Right renal cortex interstitium (tissue), 3 donors: ENCODE measurements at places on chromosomes 4 and X.

- DNase-seq = no peak
Measured at GRCh38 chr4:145882604-145883003, 56.0 kb downstream of the ZNF827 start.

GRCh38 chr4:11470438-11471045 lies 41.8 kb upstream of the HS3ST1 start:
- DNase-seq = no peak

GRCh38 chrX:65598559-65599147 lies 64.1 kb upstream of the LAS1L start:
- no peak for DNase-seq

DNA sequence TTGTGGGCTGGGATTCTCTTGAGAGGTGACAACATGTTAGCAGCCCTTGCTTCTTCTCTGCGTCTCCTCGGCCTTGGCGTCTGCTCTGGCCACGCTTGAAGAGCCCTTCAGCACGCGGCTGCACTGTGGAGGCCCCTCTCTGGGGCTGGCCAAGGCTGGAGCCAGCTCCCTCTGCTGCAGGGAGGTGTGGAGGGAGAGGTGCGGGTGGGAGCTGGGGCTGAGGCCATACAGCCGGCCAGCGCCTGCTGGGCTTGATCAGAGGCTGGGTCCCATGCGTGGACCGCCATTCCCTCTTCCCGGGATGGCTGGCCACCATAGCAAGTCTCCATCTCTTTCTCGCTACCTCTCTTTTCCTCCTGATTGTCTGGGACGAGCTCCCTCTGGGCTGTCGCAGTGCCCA lies 539.0 kb downstream of the PCDH7 start:
- no peak for DNase-seq

- no peak for DNase-seq
Measured at GRCh38 chrX:10350981-10351380, 194.2 kb downstream of the CLCN4 start.

DNA sequence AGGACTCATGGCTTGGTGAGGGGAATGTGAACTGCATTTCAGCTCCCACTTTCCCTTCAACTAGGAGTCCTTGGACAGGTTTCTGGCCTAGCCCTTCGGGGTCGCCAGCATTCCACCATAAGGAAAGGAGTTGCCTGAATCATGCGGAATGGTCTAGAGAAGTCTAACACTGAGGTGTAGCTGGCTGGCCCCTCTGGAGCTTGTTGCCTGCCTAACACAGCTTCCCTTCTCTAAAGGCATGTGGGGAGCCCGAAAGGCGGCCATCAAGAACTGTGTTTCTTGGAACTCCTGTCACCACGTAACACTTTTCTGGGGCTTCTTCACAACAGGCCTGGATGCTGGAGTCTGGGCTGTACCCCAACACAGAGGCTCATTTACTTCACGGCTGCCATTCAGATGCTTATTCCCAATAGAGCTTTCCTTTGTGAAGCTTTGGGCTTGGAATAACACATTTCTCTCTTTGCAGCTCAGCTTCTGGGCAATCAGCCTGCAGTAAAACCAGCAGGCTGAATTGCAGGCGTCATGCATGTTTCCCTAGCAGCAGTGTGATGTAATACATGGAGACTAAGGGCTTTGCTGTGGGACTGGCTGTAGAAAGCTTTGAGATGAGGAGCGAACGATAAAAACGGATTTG lies 5.4 kb downstream of the GABRQ start:
- no peak for DNase-seq

DNA sequence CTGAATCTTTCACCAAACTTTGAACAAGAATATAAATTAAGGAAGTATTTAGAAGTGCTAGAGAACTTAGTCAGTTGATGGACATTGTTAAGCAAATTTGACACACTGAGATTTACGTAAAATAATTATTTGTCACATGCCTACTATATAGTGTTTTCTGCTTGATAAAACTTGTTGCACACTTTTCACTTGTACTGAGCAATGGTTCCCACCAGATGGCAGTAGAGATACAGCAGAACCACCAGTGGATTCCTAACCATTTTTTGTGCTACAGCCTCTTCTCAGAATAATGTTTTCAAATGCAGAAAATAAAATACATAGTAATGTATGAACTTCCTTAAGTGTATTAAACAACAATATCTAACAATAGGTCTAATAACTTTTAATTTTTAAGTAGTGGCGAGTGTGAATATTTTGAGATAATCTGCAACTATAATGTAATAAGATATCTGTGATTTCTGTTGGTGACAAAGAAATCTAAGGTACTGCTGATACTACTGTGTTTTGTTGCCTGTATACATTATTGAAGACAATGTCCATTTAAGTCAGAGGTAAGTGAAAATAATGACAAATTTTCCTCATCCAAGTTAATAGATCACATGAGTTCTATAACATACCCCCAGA lies 81.2 kb downstream of the APOOL start:
- DNase-seq = peak; percentile 1

DNA sequence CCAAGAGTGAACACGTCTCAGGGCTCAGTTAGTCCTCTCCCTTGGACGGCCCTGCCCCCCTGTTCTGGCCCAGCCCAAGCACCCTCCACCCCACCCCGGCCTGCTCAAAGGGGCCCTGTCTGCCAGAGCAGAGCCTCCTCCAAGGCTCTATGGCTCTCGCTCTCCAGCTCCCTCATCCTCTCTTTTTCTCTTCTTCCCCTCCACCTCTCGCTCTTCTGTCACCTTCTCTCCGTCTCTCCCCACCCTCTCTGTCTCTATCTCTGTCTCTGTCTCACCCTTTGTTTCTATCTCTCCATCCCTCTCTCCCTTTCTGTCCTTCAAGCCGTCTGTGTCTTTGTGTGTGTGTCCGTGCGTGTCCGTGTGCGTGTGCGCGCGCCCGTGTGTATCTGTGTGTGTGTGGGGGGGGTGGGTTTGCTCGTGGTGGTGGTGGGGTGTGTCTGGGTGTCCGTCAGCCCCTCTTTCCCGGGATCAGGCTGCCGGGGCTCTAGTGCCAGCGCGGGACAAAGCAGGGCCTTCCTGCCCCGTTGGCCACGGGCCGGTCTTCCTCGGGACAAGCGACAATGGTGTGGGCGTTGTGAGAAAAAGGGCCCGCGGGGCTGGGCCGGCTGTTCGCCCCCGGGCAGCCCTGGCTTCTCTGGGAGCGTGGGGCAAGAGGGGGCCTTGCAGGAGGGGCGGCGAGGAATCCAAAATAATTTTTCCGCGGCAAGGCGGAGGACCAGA lies 8.7 kb downstream of the FRG2 start:
- DNase-seq = no peak

DNA sequence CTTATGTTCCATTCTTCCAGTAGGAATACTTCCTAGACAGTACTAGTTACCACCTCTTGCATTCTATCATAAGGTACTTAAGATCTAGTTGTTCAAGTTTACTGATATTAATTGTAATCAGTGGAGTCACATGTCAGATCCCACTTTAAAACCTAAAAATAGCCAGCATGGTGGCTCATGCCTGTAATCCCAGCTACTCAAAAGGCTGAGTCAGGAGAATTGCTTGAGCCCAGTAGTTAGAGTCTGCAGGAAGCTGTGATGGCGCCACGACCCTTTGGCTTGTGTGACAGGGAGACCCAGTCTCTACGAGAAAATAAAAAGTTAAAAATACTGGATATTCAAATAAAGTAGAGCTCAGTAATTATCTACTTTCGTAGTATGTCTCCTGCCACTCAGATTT lies 57.7 kb downstream of the MAD2L1 start:
- DNase-seq = no peak

- DNase-seq = no peak
Measured at GRCh38 chr4:114017120-114017917, 37.9 kb upstream of the ARSJ start.

DNA sequence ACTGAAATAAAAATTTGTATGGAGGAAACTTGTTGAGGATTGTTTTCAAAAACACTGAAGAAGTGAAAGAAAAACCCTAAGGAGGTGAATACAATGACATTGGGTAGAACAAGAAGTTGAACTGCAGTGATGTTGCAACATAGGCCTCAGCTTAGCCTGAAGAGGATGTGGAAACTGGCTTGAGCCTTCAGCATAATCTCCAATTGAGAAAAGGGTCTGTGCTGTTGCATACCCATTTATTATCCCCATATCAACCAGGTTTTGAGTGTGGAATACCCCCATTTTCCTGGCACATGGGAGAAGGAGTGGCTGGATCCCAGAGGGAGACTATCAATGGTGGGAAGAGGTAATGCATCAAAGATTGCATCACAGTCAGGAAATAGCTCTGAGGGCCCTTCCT lies 695.0 kb upstream of the HS3ST1 start:
- DNase-seq = no peak

- DNase-seq = no peak
Measured at GRCh38 chr4:185217408-185217975, 8.1 kb downstream of the SNX25 start.

GRCh38 chr4:165873298-165874071 lies 448 bp downstream of the TLL1 start:
- DNase-seq = no peak

GRCh38 chr4:118260309-118260708 lies 92.5 kb downstream of the PRSS12 start:
- DNase-seq = no peak

GRCh38 chr4:107751670-107752069 lies 31.6 kb upstream of the PAPSS1 start:
- DNase-seq = no peak

GRCh38 chrX:42229533-42229932 lies 306.2 kb upstream of the CASK start:
- DNase-seq = no peak

DNA sequence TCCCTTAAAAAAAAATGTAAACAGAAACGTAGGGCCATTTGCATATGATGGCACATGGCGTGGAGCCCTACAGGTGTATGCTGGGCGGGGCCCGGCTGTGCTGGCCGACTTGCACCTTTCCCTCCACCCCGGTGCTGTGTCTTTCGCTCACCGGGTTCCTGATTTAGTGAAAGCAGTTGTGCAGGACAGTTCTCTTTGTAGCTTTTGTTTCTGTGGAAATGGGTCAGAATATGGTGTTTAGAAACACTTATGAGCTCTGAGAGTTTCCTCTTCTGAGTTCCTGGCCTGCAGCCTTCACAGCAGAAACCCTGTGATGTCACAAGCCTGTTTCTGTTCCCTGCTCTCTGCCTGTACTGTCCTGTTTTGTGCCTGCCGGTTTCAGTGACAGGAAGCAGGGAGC lies 22.5 kb upstream of the MSANTD1 start:
- no peak for DNase-seq

DNA sequence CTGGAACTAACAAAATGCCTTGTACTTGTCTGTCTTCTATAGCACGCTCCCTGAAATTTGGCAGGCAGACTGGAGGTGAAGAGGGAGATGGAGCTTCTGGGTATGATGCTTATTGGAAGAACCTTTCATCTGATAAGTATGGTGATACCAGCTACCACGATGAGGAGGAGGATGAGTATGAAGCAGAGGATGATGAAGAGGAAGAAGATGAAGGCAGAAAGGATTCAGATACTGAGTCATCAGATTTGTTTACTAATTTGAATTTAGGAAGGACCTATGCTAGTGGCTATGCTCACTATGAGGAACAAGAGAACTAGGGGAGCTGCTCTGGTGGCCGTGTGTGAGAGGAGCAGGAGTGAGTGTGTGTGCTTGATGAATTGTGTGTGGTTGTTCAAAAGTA lies 13.0 kb downstream of the ZNF330 start:
- DNase-seq = no peak

- no peak for DNase-seq
Measured at GRCh38 chr4:40454816-40455215, 119.7 kb downstream of the CHRNA9 start.

- DNase-seq = no peak
Measured at GRCh38 chr4:15376594-15376993, 51.2 kb upstream of the C1QTNF7 start.

GRCh38 chr4:13309751-13310150 lies 174.4 kb downstream of the RAB28 start:
- DNase-seq = no peak

DNA sequence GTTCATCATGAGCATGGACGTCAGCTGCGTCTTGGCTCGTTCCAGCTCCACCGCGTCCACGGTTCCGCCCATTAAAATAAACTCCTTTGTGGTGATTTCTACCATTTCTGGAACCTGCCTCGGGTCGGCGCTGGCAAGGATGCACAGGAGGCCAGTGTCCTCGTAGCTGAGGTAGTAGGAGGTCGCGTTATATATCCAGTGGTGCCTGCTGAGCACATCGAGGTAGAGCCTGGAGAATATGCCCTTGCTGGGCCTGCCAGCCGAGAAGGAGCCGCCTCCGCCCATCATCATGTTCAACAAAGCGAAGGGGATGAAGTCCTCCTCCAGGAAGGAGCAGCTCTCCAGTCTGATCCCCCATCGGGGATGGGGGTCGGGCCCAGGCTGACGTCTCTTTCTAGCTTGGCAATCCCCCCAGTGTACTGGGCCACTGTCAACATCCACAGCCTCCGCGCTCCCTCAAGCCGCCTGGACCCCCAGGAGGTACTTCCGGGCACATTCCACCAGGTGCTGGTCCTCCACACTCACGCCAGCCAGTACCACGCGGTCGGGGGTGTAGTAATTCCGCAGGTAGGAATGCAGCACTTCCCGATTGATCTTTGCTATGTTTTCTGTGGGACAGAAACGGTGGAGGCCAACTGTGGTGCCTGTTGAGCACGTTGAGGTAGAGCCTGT lies 120.9 kb upstream of the GRID2 start:
- DNase-seq = no peak

DNA sequence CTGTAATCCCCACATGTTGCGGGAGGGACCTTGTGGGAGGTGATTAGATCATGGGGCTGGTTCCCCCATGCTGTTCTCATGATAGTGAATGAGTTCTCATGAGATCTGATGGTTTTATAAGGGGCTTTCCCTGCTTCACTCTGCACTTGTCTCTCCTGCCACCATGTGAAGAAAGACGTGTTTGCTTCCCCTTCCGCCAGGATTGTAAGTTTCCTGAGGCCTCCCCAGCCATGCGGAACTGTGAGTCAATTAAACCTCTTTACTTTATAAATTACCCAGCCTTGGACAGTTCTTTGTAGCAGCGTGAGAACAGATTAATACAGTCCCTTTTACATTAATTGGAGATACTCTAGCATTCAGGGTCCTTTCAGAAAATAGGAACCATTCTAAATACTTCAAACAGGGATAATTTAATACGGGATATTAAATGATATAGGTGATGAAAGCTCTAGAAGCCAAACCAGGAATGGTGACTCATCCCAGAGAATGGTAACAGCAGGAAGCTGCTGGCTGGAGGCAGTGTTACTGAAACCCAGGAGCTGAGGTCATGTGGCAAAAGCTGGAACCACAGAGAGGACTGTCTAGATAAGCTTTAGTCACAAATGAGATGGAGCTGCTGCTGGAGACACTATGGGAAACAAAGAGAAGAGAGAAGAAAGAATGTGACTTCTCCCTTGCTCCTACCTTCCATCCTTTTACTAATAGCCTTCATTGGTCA lies 57.3 kb downstream of the GSTCD start:
- DNase-seq = no peak

- DNase-seq = no peak
Measured at GRCh38 chr4:107220976-107221375, 184.9 kb upstream of the DKK2 start.

- no peak for DNase-seq
Measured at GRCh38 chr4:19241895-19242294, 1009.8 kb upstream of the SLIT2 start.
